Stimulated activated CD8-positive, alpha-beta memory T cell treated with anti-CD3 and anti-CD28 coated beads, Interleukin-7, amount 100 ng/mL, for 1 hour (primary cell): ENCODE measurements at places on chromosomes 5 and 9.

- DNase-seq, result no peak
Observed at GRCh38 chr5:31066655-31067328, 126.7 kb upstream of the CDH6 start.

GRCh38 chr5:168608386-168608785 lies 29.2 kb upstream of the PANK3 start:
- DNase-seq, result no peak

- no peak for DNase-seq
Observed at GRCh38 chr5:172424111-172424490, 30.2 kb downstream of the SH3PXD2B start.

GRCh38 chr9:133974631-133975341 lies 17.3 kb downstream of the VAV2 start:
- DNase-seq, result no peak

DNA sequence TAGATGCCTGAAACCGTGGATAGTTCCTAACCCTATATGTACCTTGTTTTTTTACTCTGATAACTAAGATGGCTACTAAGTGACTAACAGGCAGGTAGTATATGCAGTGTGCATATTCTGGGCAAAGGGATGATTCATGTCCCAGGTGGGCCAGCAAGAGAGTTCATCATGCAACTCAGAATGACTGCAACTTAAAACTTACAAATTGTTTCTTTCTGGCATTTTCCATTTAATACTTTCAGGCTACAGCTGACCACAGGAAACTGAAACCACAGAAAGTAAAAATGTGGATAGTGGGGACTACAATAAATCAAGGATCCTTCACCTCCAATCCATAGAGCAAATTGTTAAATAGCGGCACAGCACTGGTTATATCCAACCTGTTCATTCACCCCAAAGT lies 30.7 kb upstream of the VCAN start:
- no peak for DNase-seq

GRCh38 chr9:85617141-85617670 lies 124.5 kb downstream of the AGTPBP1 start:
- DNase-seq, result no peak

DNA sequence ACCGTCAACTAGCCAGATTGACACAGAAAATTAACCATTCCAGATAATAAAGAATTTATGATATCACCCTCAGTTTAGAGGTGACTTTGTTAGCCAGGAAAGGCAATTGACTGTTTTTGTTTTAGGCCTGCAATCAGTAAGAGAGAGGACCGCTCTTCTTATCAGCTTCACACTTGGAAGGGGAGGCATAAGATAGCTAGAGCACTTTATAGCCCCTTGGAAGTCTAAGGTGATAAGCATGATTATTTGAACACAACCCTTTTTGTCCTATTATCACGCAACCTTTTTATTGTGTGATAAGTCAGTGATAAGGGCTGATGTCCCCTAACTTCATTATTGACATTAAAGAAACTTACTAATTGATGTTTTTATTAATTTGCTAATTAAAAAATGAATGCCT lies 162.6 kb upstream of the CDKN2B start:
- no peak for DNase-seq
